ENCODE measurements at places on chromosomes 1 and 21.

GRCh38 chr1:106912131-106912530 lies 144.3 kb upstream of the PRMT6 start:
- no peak for DNase-seq

- DNase-seq: no peak
Observed at GRCh38 chr1:233255145-233255544, 40.4 kb downstream of the PCNX2 start.

DNA sequence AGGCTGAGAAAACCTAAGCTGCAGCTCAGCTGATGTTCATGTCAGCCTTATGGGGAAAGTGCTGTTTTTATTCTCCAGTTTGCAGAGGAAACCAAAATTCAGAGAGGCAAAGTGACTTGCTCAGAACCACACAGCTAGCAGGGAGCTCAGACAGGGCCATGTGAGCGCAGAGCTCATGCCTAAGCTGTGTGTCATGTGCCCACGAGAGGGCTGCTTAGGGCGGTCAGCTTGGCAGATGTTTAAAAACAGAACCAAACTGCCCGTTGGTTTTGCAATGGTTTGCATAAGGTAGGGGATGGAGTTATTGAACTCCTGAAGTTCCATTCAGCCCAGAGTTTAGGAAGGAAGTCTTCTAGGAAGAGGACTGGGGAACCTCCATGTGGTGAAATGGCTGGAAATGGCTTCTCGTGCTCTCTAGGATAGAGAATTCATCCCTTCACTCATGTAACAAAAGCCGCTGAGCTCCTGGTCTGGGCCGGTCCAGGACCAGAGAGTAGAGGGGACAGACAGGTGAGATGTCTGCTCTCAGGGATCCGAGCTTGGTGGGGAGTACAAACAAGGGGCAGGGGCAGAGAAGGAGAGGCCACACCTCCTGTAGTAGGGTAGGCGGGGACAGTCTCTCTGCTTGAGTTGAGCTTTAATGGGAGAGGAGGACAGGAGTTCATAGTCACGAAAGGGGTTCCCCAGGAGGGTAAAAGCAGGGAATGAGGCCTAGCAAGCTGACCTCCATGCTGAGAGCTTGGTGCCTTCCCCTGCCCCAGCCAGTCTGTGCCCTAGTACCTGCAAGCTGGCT lies 46.9 kb downstream of the ARHGEF10L start:
- DNase-seq: no peak

- no peak for DNase-seq
Observed at GRCh38 chr1:115912116-115912515, 64.2 kb upstream of the SLC22A15 start.

- DNase-seq: peak; percentile 90
Observed at GRCh38 chr1:24964811-24965570, 34.9 kb upstream of the RUNX3 start.

DNA sequence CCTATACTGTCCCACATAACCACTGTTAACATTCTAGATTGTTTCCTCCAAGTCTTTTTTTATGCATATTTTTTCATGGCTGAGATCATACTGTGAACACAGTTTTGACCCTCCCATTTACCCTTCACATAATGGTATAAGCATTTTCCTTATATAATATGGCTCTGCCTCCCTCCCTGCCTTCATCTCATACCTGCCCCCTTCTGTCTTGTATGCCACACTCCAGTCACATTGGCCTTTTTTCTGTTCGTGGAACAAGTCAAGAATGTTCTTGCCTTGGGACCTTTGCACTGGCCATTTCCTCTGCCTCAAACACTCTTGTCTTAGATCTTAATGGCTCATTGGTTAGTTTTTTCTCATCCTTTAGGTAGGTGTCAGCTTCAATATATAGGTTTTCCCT lies 24.3 kb upstream of the ELAVL4 start:
- DNase-seq: no peak

DNA sequence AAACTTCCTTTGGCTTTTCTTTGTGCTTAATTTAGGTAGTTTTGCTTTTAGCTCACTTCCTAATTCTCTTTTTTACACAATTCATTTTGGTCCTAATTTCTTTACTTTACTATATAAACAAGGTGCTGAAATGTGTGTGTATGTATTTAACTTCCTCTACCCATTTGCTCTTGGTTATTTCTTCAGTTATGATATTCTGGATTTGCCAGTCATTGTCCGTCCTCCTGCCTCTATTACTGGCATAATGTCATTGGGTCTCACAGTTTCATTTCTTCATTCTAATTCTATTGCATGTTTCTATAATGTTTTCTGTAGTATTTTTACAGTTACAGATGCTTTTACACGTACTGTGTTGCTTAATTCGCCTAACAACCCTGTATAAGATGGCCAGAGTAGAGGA lies 96.2 kb downstream of the ZMYM4 start:
- DNase-seq: no peak

DNA sequence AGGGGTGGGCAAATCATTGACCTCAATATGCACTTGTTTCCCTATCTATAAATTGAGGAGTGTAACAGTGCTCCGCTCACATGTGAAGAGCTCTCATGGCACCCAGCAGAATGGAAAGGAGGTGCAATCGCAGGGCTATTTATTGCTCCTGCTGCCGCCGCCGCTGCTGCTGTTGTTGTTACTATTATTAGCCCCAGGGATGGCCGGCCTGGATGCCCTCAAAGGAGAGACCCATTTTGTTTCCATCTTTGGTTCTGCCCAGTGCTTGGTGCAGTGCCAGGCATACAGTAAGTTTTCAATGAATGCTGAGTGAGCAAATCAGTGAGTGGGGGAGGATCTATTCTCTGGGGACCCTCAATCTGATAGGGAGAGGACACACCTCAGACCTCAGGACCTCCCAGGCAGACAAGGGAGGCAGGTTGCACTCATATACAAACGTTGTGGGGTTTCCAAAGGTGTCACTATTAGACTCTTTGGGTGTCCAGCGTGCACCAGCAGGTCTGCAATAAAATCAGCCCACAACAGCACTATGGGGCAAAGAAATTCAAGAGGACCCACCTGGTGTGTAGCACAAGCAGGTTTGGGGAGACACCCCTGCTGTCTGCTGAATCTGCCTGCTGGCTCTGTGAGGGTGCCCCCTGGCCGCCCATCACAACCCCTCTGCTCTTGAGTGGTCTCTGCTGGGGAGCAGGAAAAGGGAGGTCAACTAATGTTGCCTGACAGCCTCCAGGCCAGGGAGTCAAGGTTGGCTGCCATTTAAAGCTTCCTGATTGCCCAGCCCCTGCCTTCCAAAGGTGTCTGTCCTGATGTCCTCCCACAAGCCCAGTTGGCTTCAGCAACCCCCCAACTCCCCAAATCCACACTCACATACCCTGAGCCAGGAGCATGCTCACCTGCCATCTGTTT lies 136.3 kb downstream of the ACTL8 start:
- DNase-seq: no peak

GRCh38 chr1:29687601-29688244 lies 451.4 kb downstream of the PTPRU start:
- DNase-seq: no peak

- DNase-seq: no peak
Observed at GRCh38 chr1:77762072-77762476, 2.4 kb upstream of the USP33 start.

DNA sequence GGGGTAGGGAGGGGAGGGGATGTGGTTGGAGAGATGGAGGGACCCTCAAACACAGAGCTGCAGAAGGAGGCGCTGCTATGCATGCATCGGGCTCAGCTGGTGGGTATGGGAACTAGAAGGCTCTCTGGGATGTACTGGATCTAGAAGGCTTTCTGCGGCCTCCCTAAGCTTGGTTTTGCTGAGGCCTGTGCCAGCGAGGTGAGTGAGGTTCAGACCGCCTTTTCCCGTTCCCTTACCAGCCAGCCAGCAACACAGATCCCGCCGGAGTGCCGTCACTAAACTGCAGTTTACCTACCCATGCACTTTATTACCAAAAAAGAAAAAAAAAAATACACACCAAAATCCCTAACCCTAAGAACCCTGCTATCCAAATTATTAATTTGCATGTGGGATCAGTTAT lies 180.2 kb downstream of the PRDM16 start:
- DNase-seq: no peak

DNA sequence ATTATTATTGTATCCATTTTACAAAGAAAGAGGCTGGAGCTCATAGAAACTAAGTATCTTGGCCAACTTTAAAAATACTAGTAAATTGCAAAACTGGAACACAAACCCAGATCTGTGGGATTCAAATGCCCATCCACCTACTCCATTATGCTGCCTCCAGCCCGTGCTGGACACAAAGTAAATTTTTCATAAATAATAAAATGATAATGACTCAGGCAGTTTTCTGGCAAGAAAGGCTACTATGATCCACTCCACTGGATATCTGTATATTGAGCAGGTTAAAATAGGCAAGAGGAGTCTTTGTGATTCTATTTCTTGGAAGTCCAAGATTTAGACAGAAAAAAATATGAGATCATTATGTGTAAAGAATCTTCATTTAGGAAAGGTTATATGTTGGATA lies 138.3 kb upstream of the DUSP10 start:
- DNase-seq: no peak

- DNase-seq: no peak
Observed at GRCh38 chr1:157226739-157227138, 88.5 kb upstream of the ETV3 start.

DNA sequence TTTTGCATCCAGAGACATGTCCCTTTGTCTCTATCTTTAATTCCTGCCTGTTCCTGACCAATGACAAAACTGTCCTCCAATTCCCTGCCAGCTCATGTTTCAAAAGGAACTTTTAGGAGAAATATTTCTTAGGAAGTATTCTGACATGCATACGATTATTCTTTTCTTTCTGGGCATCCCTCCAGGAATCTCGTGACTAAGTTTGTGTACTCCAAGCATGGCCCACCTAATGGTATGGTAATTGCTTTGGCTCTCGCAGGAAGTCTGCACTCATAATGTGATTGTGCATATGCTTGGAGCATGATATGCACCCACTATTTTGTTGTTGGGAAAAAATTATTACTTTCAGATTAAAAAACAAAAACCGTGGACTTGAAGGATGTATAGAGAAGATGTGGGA lies 256.4 kb downstream of the PRDM2 start:
- no peak for DNase-seq

- DNase-seq: no peak
Observed at GRCh38 chr1:119359730-119360129, 8.9 kb upstream of the HAO2 start.

GRCh38 chr1:187537936-187538335 lies 709.2 kb downstream of the PLA2G4A start:
- no peak for DNase-seq

DNA sequence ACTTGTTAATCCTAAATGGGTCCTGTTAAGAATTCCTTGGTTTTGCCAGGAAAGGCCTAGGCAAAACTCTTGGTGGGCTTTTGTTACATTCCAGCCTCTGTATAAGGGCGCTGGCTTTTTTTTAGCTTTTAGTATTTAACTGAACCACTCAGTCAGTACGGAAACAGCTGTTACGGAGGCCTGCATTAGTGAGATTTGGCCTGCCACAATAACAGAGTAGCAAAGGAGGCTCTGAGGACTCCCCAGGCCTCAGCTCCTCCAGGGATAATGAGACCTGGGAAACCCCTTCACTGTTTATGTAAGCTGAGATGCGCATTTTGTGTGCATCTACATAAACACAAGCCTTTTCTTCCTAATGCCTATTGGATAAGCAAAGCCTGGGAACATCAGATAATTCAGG lies 210.2 kb downstream of the APP start:
- DNase-seq: no peak

DNA sequence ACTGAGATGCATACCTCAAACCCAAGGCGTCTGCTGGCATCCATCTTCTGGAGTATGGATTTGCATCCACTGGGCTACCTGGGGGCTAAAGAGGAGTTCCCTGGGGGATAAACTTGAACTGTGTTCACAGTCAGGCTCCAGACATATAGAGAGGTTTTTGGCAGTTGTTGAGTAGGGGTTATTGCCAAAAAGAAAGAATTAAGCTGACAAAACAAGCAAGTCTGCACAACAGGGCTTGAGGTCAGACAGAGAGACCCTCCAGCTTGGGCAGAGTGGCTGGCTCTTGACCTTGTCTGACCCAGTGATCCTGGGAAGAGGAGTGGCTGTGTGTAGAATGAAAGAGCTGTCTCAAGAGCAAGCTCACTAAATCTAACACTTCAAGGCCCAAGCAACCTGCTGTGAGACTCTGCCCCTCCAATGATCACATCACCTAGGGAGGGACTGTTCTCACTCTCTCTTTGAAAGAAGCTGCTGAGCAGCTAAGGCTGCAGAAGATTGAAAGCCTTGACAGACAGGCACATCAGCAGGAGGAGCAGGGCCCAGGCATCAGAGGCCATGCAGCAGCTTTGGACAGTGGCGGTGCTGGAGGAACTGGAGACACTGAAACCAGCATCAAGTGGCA lies 61.5 kb downstream of the SYT2 start:
- no peak for DNase-seq

GRCh38 chr1:209601809-209602657 lies 18.5 kb downstream of the CAMK1G start:
- peak; percentile 37 for DNase-seq

GRCh38 chr1:245353411-245353810 lies 198.6 kb downstream of the KIF26B start:
- DNase-seq: no peak

DNA sequence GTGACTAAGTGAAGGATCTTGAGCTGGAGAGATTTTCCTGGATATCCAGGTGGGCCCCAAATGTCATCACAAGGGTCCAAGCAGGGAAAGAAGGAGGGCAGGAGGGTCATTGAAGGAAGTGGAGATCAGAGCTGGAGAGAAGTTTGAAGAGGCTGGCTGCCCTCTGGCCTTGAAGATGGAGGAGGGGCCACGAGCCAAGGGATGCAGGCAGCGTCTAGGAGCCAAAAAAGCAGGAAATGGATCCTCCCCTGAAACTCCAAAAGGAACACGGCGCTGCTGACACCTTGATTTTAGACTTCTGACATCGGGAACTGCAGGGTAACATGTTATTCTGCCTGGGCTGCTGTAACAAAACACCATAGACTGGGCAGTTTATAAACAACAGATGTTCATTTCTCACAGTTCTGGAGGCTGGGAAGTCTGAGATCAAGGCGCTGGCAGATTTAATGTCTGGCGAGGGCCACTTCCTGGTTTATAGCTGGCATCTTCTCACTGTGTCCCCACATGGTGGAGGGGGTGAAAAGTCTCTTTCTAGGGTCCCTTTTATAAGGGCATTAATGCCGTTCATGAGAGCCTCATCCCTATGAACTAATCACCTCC lies 28.8 kb upstream of the ZBTB21 start:
- DNase-seq: no peak

DNA sequence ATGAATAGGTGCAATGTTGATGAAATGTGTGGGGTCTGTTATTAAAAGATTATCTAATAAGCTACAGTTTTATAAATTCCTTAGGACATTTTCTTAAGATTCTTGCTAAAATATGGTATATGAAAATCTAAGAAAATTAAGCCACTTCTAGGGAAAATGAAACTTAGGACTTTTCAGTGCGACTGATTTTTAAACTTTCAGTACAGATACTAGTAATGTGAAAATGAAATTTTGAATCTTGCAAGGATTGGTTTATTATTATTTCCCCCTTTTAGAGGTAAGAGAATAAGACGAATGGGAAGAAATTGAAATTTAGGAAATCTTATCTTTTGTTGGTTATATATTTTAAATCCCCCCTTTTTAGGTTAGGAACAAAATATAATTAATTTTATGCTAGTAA lies 16.4 kb downstream of the CAPZA1 start:
- no peak for DNase-seq
